ENCODE measurements at places on chromosomes 6 and 20.

DNA sequence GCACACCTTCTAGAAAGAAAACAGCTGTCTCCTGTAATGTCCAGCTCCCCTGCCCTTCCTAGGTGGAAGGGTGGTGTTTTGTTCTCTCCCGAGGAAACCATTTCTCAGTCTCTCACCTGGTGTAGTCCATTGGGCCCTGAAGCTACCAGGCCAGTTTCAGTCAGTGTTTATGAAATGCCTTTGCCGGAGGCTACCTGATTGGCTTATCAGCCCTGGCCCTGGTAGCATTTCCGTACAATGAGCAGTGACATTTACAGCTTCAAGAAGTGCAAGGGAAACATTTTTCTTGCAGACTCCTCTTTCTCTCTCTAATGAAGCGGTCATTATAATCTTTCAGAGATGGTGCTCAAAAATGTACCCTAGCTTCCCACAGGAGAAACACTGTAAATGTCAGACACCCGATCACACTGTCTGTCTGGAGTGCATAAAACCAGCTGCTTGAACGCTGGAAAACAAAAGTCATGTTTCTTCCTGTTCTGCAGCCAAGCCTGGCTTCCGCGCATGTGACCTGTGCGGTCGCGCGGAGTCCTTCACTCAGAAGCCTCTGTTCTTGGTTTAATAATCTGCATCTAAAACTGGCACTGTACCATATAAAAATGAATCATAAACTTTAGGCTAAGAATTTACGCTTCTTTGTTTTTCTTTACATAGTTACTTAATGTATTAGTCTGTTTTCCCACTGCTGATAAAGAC lies 28.4 kb upstream of the SAYSD1 start:
- no peak for DNase-seq

GRCh38 chr6:134451529-134451928 lies 133.6 kb upstream of the SGK1 start:
- no peak for DNase-seq

- DNase-seq: peak; percentile 65
Measured at GRCh38 chr20:3209257-3209945, at the start of gene ITPA. ITPA (plus strand) TSS chr20:3209498; CDS start chr20:3209552, 54 bp downstream.

DNA sequence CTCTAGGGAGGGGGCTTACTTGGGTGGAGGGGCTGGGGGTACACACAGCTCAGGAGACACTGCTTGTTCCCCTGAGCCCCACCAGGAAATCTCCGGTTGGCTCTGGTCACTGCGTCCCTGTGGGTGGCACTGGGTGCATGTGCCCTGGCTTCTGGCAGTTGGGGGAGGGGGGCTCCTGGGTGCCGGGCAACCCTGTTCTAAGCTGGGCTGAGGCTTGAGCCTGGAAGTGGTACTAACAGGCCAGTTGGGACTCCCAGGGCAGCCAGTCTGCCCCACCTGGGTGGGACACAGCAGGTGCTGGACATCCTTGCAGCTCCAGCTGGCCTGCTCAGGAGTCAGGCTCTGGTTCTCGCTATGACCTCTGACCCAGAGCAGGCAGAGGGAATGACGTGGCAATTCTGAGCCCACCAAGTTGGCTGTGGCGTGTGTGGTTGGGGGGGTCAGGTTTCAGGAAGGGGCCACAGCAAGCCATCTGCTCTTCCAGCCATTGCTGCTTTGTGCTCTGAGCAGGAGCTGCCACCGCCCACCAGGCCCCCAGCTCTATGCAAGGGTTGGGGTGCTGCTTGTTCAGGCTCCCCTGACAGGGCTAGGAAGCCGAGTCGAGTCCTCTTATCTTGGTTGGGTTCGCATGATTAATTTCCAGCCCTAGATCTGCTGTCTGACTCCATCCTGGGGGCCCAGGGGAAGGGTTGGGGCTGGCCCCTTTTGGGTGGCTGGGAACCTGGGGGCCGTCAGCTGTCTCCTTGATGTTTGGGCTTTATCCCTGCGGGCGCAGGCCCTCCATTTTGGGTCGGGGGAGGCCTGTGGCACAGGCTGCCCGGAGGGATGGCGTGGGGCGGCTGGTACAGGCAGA lies 590 bp downstream of the C20orf204 start:
- DNase-seq: no peak

DNA sequence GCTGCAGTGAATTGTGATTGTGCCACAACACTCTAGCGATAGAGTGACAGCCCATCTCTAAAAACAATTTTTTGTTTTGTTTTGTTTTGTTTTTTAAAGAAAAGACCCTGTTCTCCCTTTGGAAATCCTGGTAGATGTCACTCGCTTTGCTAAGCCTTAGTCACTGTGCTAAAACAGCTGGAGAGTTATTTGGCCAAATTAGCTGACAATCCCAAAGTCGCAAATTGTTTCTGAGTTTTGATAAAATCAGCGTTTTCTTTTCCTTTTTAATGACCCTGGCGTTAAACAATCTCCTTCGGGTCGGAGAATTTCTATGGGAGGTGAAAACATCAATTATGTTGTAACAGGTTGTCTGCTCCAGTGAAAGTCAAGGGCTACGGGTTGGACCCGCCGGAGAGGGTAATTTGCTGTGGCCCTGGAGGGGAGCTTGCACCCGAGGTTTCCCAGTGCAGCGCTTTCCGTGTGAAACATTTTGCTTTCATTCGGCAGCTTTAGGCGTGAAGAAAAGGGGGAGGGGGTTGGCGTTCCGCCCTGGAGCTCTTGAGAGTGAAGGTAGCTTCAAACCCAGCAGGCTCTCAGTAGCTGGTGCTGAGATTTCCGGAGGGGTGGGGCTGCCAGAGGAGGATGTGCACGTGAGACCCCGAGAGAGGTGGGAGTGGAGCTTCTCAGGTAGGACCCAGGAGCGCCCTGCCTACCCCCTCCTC lies 296.6 kb downstream of the PHACTR1 start:
- DNase-seq: no peak

- DNase-seq: no peak
Measured at GRCh38 chr20:17466641-17467040, 64.5 kb downstream of the BFSP1 start.

DNA sequence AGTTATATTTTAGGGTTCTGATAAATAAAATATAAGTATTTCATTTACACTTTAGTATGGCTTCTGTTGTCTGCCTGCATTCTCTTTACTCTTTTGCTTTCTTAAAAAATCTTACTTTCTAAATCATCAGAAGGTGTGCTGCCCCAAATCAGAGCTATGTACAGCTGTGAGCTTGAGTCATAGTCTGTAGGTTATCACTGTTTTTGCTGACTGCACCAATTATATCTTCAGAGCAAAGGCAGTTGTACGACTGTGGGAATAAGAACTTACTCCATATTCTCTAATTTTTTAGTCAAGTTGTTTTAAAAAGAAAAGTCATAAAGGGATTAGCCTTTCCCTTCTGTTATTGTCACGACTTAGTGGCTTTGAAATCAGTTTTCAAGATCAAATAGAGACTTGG lies 1649.0 kb downstream of the HACE1 start:
- DNase-seq: no peak

DNA sequence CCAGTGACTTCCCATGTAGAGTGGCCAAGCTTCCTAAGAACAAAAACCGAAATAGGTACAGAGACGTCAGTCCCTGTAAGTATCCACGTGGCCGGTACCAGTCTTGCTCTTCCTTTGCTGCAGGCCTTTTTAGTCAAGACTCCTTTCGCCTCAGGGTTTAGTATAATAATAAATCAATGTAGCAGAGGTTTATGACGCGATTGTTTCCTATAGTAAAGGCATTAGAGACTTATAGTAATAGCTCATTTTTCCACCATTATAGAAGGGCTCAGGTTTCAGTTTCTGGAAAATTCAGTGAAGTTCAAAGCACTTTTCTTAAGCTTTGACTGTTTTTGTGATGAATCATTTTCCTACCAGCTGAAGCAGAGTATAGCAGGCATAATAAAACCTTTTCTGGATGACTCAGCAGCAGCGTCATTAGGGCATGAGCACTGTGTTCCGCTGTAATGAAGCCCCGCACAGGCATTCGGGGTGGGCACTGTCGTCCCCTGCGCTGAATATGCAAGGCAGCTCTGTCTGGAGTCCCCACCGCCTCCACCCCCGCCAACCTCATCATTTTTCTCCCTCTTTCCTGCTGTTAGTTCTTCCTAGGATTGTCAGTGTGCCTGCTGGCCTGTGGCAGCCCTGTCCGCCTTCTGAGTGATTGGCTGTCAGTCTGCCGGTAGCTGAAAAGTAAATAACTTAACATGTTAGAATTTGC lies 51.3 kb downstream of the PTPN1 start:
- DNase-seq: peak; percentile 74

DNA sequence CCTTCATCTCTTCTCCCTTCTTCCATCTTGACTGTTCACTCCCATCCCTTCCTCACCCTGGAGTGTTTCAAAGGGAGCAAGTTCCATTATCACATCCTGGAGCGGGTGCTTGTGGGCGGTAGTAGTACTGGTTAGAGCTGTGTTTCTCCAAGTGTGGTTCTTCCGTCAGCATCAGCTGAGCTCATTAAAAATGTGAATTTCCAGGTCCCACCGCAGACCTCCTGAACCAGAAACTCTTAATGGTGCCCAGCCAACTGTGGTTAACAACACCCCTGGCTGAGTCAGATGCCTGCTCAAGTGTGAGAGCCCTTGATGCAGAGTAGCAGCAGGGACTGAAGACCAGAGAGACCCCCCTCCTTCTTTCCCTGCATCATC lies 24.4 kb downstream of the ANGPT4 start:
- no peak for DNase-seq

DNA sequence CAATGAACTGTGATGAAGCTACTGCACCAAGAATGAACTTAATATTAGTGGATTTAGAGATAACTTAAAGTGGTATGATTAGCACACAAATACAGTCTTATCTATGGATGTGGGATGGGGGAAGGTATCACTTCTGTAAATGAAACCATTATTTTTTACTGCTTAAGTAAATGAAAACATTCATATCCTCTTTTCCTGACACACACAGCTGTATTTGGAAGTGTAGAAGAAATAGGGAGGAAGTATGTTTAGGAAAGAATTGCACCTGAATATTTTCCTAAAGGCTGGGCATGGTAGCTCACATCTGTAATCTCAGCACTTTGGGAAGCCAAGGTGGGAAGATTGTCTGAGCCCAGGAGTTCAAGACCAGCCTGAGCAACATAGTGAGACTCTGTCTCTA lies 96.8 kb downstream of the HIVEP2 start:
- no peak for DNase-seq

DNA sequence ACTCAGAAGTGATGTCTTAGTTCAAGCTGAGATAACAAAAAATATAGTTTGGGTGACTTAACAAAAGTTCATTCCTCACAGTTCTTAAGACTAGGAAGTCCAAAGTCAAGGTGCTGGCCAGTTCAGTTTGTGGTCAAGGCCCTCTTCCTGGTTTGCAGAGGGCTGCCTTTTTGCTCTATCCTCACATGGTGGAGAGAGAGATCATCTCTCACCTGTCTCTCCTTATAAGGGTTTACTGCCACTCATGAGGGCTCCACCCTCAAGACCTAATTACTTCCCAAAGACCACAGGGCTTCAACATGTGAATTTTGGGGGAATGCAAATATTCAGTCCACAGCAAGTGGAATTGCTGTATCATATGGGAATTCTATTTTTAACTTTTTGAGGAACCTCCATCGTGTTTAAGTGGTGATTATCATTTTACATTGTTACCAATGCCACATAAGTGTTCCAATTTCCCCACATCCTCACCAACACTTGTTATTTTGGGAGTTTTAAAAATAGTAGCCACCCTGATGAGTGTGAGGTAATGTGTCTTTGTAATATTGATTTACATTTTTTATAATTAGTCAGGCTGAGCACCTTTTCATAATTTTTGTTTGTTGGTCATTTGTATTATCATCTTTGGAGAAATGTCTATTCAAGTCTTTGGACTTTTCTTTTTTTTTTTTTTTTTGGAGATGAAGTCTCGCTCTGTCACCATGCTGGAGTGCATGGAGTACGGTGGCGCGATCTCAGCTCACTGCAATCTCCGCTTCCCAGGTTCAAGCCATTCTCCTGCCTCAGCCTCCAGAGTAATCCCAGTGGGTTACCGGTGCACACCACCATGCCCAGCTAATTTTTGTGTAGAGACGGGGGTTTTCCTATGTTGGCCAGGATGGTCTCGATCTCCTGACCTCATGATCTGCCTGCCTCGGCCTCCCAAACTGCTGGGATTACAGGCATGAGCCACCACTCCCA lies 112.2 kb downstream of the SESN1 start:
- DNase-seq: no peak

DNA sequence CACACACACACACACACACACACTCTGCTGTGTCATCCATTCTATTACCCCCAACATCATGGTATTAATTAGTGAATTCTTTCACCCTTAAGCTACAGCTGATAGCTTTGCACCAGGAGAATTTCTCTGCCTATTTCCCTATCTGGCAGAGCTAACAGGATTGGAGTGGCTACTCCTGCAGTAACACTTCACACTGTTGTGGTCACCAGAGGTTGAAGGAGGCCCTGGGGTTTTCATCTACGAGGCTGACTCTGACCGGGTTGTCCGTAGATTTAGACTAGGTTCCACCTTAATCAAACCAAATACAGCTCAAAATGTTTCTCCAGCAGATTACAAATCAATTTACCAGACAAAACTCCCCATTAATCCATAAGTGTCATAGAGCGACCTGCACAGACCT lies 69.2 kb upstream of the RIPOR2 start:
- no peak for DNase-seq

- no peak for DNase-seq
Measured at GRCh38 chr6:20805021-20805420, 270.8 kb downstream of the CDKAL1 start.

GRCh38 chr6:145736661-145737144 lies 1.4 kb upstream of the EPM2A start:
- no peak for DNase-seq

GRCh38 chr6:88780714-88781389 lies 182.6 kb downstream of the RNGTT start:
- peak; percentile 1 for DNase-seq

GRCh38 chr6:150738092-150738629 lies 127.3 kb upstream of the MTHFD1L start:
- DNase-seq: no peak

DNA sequence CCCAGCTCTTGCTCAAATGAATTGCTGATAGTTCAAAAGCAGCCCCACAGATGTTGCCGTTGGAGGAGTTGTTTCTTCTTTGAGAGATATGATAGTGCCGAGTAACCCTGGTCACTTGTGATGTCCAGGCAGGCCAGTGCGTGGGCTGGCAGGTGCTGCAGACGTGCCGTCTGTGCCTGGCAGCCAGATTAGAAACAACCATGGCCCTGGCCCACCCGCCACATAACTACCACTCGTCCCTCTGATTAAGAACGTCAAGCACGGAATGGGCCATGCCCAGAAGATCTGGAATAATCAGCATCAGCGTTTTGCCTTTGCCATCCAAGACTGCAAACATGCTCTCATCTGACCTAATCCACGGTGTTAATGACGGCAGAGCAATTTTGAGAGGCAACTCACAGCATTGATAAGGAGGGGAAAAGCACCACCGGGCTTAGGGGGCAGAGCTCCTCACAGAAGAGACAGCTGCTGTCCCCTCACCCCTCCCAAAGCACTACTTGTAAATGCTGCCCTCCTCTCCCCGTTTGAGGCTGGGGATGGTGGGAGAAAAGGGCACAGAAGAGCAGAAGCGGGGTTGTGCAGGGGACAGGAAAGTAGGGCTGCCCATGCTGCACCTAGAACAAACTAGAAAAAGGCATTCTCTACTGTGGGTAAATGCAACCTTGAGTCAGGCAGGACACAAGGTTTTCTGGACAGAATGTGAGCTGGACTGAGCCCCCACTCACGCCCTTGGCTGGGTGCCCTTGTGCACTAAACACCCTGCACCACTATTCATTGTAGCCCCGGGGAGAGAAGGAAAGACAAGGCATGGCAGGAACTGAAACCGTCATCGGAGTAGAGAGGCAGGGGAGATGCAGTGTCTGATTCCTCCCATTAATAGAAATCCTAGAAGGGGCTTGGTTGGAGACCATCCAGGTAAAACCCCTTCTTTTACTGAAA lies 5.3 kb upstream of the CPNE5 start:
- no peak for DNase-seq

Measured in stimulated activated naive CD4-positive, alpha-beta T cell treated with Interleukin-2 at 50 U/mL for 16 hours (primary cell).